ENCODE measurements at places on chromosomes 2 and 18.

GRCh38 chr2:221410487-221410886, 161.6 kb downstream of the EPHA4 start:
- DNase-seq, result no peak

DNA sequence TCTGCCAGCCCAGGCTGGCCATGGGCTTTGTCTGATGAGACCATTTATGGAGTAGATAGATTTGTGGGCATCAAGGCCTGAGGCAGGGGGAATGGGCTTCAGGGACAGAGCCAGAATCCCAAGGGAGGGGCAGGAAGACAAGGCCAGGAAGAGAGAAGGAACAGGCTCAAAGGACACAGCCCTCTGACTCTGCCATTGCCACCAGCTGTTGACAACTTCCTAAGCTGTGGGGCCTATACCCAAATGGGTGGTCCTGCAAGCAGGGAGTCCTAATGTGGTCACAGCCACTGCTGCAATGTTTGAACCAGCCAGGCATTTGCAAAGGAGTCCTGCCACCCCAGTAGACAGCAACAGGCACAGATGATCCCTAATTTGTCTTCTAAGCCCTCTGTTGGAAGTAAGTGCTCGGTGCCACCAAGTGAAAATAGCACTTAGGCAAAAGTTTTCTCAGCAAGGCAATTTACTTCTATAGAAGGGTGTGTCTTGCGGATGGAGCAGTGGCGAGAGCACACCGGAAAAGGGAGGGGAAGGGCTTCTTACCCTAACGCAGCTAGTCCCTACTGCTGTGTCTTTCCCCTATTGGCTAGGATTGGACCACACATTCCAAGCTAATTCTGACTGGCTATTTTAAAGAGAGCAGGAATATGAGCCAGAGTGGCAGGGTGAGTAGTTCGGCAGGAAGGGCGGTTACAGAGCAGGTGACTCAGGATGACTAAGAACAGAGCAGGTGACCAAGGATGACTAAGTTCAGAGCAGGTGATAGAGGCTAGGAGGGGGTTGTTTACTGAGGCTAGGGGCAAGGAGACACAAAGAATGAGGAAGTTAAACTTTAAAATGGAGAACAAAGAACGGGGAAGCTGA, 47.2 kb downstream of the C1QL2 start:
- DNase-seq, result no peak

GRCh38 chr2:46771309-46771708, 144.3 kb downstream of the MCFD2 start:
- DNase-seq, result no peak

GRCh38 chr2:134183679-134184078, 70.2 kb upstream of the MGAT5 start:
- DNase-seq, result no peak

GRCh38 chr2:142220239-142220638, 89.4 kb upstream of the LRP1B start:
- no peak for DNase-seq

GRCh38 chr18:25658476-25658875, 306.5 kb upstream of the ZNF521 start:
- no peak for DNase-seq

DNA sequence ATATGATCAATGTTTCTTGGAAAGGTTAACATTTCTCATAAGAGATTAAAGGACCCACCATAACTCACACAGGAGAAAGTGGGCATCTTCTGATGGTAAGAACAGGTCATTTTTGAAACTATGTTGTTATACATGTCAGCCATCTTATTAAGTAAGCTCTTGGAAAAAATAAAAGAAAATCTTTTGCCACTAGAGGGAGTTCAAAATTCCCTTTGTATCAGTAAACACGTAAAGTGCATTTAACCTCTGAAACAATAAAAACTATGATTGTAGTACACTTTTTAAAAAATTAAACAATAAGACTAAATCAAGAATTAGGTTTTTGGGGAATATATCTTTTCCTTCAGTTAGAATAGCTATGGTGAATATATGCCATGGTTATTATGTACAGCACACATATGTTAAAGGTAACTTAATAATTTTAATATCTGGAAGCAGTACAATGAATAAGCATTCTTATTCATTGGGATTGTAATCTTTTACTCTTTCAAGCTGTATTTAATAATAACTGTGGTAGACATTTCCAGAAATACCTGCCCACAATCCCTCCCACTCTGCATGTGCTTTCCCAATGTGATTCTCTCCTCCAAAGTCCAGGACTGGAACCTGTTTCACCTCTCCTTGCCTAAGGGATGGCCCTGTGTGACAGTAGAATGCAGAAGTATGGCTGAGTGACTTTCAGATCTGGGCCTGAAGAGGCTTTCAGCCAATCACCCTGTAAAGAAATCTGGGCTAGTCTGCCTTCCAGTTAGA, 64.2 kb downstream of the RBMS1 start:
- peak; percentile 83 for DNase-seq

DNA sequence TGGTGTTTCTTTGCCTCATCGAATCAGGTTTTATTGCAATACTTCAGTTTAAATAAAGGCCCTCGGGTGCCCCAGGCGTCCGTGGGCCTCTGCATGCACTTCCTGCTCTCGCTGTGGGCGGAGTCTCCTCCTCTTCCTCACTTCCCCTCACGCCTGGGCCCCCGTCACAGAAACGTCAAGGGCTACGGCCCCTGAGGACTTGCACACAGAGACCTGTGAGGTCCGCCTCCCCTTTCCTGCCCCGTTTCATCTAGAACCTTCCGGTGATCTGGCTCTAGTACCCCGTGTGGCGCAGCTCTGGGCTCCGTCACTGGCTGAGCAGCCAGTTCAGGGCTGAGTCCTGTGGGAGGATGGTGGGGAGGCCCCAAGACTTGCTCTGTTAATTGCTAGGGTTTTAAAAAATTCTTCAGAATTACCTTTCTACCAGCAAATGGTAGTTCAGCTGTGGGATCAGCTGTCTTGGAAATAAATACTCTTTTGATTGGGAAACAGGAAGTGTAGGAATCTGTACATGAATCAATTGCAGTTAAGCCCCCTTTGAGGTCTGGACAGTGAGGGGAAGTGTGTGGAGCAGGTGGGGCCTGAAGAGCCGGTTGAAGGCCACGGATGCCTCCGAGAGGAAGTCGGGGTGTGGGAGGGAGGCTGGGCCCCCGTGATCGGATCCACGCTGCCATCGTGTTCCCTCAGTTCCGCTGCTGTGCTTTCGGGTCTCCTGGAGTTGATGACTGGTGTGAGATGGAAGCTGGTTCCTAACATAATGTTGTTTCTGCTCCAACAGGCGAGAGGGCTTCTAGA, 10.2 kb downstream of the NFATC1 start:
- no peak for DNase-seq

DNA sequence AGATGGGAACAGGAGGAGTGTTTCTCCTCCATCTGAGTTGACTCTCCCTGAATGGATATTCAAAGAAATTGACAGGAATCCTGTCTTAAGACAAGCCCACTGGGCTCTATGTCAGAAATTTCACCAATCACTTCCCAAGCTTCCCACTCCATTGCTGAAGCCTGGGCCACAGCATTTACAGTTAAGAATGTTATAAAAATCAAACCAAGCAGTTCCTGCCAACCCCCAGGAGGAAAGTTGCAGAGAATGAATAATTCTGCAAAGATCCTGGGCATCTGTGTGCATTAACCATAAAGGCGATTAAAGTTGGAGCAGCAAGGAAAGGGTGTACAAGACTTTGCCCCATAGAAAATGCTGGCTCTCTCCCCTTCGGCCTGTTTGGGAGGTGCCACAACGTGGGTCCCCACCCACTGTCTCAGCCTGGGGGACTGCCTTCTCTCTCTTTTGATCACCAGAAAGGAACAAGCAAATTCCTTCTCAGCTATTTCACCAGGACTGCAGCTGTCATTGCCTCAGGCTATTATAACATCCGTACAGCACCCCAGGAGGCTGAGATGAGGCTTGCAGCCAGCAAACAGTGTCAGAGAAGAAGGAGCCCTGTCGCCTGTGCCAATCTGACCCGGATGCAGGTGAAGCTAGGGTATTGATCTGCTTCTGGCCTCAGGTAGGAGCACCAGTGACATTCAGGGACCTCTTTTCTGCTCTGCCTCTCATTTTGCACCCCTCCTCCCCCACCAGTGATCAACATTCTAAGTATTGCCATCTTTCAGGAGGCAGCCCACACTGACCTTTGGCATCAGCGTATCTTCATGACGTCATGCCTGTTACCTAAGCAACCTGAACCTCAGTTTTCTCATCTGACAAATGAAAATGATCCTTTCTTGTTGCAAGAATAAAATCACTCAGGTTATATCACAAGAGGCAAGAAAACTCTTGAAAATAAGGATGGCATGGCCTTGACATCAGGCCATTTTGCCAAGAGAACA, 219.0 kb downstream of the SH3BP4 start:
- DNase-seq, result peak; percentile 79

DNA sequence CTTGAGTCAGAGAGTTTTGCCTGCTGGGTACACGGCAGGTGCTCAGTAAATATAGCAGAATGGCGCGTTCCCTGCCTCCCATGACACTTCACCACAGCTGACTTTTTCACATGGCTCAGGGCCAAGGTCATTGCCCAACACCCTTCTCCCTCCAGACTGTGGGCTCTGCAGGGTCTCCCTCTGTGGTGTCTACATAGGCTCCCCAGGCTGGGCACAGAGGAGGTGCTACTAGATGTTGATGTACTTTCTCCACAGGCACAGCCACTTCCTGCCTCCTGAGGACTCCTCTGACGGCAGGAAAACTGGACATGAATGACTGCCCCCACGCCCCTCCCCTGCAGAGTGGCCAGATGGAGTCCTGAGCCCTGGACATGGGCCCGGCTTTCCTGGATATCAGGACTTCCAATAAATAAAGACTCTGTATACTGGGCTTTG, 4.2 kb downstream of the CHCHD5 start:
- DNase-seq, result no peak

DNA sequence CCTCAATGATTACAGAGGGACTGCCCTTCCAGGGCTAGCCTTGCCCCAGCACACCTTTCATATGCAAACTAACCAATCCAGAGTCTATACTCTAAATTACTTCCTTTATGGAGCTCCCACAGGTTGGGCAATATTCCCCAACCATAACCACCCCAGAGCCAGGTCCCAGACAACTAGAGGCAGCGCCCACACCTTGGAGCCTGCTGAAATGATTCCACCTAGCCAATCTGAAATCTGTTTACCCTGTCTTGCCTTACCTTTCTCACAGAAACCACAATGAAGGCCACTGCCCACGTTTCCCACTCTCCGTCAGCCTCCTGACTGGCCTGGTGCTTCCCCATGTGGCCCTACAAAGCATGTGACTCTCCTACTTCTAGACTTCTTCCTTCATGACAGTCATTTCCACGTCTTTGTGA, 62.0 kb downstream of the REEP1 start:
- DNase-seq, result no peak

GRCh38 chr2:200041639-200042038, 86.3 kb downstream of the MAIP1 start:
- no peak for DNase-seq

- DNase-seq, result no peak
Measured at GRCh38 chr18:31097666-31098065, 4.6 kb downstream of the DSC2 start.

- no peak for DNase-seq
Measured at GRCh38 chr18:27382567-27383216, 197.6 kb upstream of the CHST9 start.

DNA sequence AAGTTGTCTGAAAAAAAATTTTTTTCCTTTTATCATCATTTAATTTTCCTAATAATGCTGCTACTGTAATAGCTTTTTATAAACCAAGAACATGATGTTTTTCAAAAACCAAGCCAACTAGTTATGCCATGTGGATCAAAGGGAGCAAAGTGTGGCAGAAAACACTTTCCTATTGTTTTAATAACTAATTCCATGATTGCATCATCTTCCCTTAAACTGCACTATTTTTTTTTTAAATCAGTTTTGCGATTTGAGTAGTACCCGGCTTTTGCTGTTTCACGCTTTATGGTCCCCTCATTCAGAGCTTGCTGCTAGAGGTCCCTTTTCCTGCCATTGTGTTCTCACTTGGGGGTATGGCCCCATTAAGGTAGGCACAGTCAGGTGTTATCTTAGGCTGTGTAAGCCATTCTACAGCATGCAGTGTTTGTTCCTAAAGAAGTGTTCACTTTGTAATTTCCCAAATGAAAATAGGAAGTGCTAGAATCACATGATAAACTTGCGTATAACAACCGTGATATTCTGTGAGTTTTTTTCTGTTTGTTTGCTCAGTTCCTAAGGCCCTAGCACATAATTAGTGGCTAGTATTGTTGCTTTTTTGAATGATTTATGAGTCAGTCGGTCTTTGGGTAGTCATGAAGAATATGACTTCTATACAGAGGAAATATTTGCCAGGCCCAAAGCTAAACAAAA, 225.8 kb downstream of the PTGR3 start:
- no peak for DNase-seq

DNA sequence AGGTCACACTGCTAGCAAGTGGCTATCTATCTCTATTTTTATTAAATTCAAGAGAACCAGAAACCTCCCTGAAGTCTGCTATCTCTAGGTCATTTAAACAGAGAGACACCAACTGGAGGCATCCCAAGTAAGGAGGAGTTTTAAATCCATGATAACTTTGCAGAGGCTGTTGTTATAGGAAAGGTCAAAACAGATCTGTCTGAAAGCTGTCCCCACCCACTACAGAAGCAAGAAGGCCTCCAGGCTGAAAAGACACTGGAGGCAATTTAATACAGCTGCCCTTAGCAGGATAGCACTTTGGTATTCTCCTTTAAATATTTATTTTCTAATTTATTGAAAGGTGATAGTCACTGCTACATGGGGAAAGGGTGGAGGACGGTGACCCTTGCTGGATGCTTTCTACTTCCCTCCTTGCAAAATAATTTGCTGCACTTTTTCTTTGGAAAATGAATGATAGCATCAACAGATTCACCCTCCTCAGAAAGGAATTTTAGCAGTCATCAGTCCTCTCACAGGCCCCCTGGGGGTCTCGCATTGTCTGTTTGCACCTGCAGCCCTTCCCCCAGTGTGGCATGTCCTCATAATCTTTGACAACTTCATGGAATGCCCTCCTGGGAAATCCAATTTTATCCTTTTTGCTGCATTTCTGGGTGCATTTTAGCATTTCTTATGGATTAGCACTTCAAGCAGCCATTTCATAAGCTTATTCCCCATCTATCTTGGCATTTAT, 429.5 kb upstream of the TNP1 start:
- no peak for DNase-seq

GRCh38 chr2:8252997-8253694, 428.7 kb upstream of the ID2 start:
- no peak for DNase-seq

GRCh38 chr2:191202209-191202721, 42.9 kb upstream of the MYO1B start:
- peak; percentile 83 for DNase-seq

- no peak for DNase-seq
Measured at GRCh38 chr2:19554520-19554919, 196.1 kb upstream of the OSR1 start.

DNA sequence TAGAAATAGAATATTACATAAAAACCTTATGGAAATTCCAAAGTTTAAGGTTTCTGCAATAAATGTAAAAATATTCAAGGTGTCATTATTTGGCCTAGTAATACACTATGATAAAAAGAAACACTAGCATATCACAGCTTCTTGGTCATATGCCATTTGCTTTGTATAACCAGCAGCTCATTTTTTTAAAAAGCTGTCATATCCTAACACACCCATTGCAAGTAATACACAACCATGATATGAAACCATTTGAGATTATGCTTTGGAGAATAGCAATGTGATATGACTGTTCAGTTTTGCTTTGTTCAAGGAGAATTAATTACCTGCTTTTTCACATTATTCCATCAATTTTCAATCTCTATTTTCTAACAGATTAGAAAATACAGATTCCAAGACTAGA, 149.0 kb downstream of the IKZF2 start:
- DNase-seq, result no peak

GRCh38 chr2:71618327-71619113, 165.2 kb downstream of the DYSF start:
- DNase-seq, result no peak

- no peak for DNase-seq
Measured at GRCh38 chr2:121214296-121214695, 70.7 kb downstream of the TFCP2L1 start.

- DNase-seq, result peak; percentile 81
Measured at GRCh38 chr18:56067969-56068671, 480.1 kb upstream of the TCF4 start.
